RPMI8226 (cell line): ENCODE measurements at places on chromosomes 11 and 22.

DNA sequence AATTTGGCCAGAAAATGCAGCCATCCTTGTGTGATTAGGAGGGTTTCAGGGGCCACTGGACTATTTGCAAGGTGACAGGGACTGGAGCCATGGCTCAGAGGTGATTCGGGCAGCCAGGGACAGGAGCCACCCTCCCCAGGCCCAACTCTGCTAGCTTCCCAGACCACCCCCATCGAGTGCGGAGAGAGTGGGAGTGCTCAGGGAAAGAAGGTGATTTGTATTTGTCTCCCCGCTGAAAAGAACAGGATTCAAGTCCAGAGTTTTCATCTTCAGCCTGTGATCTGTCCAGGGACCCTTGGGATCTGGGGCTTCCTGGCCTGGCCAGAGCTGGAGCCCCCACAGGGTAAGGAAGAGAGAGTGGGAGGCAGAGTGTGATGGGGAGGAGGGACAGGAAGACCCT is 22.4 kb upstream of the TEF start:
- no peak for DNase-seq

GRCh38 chr22:36366291-36366708 is 21.5 kb downstream of the MYH9 start:
- DNase-seq, result no peak

DNA sequence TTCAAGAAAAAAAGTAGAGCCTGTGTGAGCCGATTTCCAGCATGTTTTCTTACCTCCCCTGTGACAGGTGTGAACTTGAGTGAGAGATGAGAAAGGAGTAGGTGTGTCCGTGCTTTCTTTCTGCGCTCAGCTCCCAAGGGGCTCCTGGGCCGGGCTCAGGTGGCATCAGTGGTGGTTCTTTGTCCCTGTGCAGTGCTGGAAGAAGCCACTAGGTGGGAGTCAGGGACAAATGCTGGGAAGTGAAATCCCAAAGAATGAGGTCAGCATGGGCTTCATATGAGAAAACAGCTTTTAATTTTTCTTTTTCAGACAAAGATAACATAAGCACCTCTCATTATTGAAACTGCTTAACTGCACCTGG is 57.8 kb downstream of the PPFIBP2 start:
- no peak for DNase-seq

DNA sequence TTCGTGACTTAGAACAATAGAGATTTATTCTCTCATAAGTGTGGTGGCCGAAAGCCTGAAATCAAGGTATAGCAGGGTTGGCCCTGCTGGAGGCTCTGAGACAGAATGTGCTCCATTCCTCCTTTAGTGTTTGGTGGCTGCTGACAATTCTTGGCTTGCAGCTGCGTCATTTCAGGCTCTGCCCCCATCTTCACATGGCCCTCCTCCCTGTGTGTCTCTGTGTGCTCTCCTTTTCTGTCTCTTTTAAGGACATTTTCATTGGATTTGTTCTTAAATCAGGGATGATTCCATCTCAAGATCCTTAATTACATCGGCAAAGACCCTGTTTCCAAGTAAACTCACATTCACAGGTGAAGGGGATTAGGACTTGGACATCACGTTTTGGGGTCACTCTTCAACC is 10.2 kb upstream of the APOL6 start:
- no peak for DNase-seq

GRCh38 chr11:35050541-35050995 is 88.4 kb upstream of the CD44 start:
- DNase-seq, result no peak

GRCh38 chr11:67290801-67291200 is 1.7 kb downstream of the ANKRD13D start:
- DNase-seq, result no peak

GRCh38 chr11:75334976-75335375 is 16.5 kb downstream of the ARRB1 start:
- DNase-seq, result no peak

- no peak for DNase-seq
Observed at GRCh38 chr11:46723359-46723680, 4.3 kb downstream of the F2 start.

DNA sequence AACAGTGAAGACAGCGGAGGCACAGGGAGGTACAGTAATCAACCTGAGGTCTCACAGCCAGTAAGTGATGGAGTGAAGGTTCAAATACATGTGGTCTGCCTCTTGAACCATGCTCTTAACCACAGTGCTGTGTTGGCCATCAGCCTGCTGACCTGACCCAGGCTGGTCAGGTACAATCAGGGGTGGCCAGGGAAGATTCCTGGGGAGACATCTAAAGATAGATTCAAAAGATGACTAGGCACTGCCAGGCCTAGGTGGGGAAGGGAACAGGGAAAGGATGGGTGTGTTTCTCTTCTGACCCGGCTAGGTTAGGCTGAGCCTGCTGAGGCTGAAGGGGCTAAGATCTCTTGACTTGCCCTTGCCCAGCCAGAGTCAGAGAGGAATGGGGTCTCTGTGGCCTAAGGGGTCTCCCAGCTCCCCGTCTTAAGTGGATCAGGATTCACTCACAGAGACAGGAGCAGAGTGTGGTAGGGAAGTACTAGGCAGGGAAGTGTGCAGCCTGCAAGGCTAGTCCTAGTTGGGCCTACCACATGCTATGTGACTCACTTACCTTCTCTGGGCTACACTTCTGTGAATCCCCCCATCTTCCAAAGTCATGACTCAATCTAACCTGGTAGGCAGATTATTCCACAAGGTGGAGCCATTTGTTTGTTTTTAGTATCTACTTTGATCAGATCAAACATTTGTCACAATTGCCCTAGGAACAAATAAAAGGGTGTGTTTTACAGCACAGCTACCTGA is 10.4 kb upstream of the SREBF2 start:
- peak; percentile 58 for DNase-seq

DNA sequence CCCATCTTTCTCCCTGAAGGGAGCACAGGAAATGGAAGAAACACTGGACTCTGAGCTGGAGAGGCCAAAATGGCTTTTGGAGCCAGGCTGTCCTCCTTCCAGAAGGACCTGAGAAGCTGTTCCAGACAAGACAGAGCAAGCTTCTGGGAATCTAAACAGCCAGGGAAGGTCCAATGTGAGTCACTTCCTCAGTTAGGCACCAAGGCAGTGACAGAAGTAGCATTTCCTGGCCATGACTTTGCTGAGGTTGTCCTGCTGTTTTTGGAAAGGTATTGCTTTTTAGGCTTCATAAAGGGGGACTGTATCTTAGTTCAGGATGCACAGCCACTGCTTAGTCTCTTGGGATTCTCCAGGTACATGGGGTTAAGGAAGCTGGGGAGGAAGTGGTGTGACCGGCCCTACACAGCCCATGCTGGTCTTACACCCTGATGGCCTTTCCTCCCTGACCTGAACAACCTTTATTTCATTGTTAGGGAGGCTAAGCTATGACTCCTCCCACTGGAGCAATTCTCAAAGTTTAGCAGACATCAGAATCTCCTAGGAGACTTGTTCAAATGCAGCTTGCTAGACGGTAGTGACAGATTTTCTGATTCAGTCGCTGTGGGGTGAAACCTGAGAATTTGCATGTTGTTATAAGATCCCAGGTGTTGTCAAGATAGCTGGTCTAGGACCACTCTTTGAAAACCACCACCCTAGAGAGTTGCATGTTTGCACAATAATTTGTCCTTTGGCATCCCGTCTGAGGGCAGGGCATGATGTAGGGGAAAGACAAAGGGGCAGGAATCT is 6.8 kb upstream of the INSC start:
- no peak for DNase-seq

- no peak for DNase-seq
Observed at GRCh38 chr11:15758857-15759465, 597.4 kb downstream of the SOX6 start.

- no peak for DNase-seq
Observed at GRCh38 chr11:65899356-65900124, 648 bp downstream of the FOSL1 start.

DNA sequence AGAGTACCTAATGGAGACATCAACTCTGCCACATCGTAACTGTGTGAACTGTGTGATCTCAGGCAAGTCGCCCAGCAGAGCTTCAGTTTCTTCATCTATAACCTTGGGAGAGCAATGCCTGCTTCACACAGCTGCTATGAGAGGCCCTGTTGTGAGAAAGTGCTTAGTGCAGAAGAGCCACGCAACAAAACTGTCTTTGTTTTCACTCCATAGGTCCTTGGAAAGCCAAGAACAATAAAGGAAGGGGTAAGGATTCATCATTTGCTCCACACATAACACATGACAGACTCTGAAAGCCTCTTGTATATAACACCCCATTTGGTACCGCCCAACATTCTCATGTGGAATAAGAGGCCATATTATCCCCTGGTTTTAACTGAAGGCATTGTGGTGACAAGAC is 231.9 kb upstream of the ISX start:
- DNase-seq, result no peak

GRCh38 chr11:33525789-33526188 is 174.8 kb downstream of the C11orf91 start:
- no peak for DNase-seq

DNA sequence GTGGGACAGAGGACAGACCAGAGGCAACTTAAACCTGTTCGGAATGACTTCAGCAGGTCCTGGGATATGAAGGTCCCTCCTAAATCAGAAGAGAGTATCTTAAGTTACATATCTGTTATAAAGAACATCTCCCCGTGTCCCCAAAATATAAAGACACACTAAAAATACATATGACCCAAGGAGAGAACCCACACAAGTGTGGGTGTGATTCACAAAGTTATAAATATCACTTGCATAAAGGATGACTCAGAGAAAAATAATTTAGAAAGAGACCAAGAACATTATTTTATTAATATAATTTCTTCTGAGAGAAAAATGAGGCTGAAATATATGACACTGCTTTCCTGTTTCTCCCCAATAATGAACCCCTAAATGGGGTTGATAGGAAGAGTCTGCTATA is 14.2 kb downstream of the OR5B21 start:
- no peak for DNase-seq

- DNase-seq, result peak; percentile 54
Observed at GRCh38 chr11:119389611-119390254, 8.2 kb upstream of the USP2 start.

DNA sequence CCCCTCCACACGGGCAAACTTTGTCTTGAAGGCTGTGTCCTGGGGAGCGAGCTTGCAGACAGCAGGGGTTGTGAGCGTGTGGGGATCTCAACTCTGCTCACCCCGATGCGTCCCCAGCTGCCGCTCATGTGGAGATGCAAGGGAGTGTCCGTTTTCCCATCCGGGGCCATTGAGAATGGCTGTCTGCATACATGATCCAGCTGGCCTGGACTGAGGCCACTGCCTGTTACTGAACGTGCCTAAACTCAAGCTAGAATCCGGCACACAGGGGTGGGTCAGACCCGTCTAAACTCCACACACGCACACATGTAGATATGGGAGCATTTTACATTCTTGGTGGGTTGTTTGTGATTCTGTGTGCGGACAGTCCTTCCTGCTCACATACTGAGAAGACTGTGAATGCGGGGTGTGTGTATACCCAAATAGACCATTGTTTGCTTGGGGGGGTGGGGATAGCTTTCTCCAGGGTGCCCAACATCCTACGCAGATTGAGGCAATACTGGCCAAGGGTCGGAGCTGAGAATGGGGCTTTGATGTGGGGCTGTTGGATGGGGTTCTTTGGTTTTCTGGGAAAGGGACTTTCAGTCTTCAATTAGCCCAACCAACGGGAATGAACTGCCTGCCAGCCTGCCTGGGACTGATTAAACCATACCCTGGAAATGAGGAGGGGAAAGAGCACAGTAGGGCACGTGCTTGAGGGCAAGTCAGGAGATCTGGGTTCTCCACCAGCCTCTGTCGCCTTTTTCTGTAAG is 60.4 kb downstream of the ST3GAL4 start:
- no peak for DNase-seq

GRCh38 chr11:112962579-112963367 is 1.6 kb downstream of the NCAM1 start:
- DNase-seq, result peak; percentile 81

DNA sequence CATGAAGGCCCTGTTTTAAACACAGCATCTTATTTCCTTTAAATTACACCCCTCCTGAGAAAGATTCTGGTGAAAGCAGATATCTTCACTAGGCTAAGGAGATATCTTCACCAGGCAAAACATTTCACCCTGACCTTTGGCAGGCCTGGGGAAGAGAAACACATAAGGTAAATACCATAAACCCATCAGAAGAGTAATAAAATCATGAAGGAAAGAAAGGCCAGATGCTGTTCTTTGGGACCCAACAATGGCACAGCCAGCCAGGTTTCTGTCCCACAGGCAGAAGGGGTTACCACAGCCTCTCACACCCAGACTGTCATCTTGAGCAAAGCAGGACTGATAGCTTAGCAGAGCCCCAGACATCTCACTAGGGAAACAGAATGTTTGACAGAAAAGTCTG is 125.4 kb downstream of the CCDC34 start:
- DNase-seq, result no peak

GRCh38 chr22:44971651-44972362 is 38.0 kb downstream of the PHF21B start:
- DNase-seq, result no peak

DNA sequence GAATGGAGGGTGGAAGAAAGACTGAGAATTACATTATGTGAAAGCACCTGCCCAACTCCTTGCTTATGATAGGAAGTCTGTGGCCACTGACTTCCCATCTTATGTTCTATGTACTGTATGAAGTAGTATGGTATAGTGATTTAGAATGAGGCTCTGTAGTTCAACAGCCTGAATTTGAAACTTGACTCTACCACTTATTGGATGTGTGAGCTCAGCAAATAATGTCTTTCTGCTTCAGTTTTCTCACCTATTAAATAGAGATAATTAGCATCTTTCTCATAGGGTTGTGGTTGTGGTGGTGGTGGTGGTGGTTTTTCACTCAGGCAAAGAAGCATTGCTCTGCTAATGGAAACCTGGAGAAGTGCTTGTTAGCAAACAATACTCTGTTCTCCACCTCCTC is 121.6 kb downstream of the PAX6 start:
- no peak for DNase-seq

DNA sequence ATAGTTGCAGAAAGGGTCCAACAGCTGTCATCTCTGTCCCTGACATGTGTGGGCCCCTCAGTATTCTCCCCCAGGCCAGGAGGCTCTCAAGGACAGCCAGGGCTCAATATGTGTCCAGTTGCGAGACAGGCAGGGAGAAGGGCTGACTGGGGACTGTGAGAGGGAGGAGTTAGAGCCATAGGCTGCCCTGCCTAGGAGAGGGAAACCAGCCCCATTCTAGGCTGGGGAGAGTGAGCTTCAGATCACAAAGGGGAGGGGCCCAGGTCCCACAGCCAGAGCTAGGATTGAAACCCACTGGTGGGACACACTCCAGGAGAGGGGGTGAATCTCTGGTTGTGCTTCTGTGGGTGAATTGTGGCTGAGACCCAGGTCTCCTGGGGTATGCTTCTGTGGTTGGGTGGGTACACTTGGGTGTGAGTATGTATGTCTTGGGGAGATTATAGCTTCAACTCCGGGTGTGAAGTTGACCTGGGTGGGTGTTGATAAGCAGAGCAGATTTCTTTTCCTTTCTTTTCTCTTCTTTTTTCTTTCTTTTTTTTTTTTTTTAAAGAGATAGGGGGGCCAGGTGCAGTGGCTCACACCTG is 2.1 kb upstream of the CARNS1 start:
- DNase-seq, result no peak

DNA sequence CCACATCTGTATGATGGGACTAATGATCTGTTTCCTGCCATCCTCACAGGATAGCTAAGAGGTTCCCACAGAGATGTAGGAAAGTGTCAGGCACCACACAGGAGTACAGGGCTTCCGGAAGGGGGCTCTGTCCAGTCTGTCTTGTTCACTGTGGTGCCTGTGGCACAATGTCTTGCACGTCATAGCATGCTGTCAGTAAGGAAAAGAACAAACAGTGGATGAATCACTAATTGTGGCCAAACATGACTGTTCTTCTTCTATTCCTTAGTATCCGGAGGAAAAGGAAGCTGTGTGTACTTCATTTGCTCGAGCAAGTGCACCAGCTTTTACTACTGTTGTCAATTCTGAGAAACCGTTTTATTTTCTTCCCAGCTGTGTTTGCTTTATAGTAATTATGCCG is 73.4 kb upstream of the YWHAH start:
- DNase-seq, result no peak
